ENCODE measurements at places on chromosomes 3 and 15. TPM values are rescaled to one million over a fixed set of nuclear protein-coding genes. Genes with fewer than 3 reads are reported as not detected.

The AMT gene
- total RNA-seq: 5.0 TPM

The AGBL1 gene
- total RNA-seq: 0.14 TPM

The CYP1A2 gene
- not detected for total RNA-seq

GRCh38 chr3:13494463-13495350 is 14.6 kb downstream of the HDAC11 start:
- no peaks in the 10 kb centered on the region for H3K36me3 ChIP-seq
- H3K4me1 ChIP-seq: peaks cover 2% of the 10 kb centered on the region
- H3K4me3 ChIP-seq: no peak overlapping the region
- H3K27me3 ChIP-seq: no peaks in the 10 kb centered on the region
- no peak overlapping the region for H3K27ac ChIP-seq

GRCh38 chr3:105997800-105998526 is 129.2 kb upstream of the CBLB start:
- H3K27ac ChIP-seq: no peak overlapping the region
- DNase-seq: no peak
- peaks cover 10% of the 10 kb centered on the region for H3K4me1 ChIP-seq
- no peaks in the 10 kb centered on the region for H3K27me3 ChIP-seq

DNA sequence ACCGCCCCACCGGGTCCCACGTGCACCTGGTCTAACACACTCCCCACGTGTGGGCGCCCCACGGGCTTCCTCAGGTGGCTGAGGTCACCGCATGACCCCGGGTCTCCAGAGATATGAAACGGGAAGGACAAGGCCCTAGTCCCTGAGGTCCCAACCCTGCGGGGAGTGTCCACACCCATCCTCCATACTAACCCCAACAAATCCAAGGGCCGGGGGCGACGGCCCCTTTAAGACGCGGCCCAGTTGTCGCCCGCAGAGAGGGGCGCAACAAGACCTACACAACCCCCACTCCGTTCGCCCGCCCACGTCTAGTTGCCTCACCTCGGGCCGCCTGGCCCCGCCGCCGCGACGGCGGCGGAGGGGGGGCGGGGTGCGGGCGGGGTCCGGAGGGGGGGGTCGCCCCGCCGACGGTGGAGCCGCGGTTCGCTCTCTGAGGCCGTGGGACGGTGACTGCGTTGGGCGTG is 396 bp downstream of the INO80 start:
- H3K27me3 ChIP-seq: no peaks in the 10 kb centered on the region
- peak overlapping the region; percentile 99 for H3K27ac ChIP-seq
- H3K4me1 ChIP-seq: peaks cover 8% of the 10 kb centered on the region
- peak overlapping the region; percentile 97 for H3K4me3 ChIP-seq
- peak; percentile 60 for DNase-seq
- peaks cover 20% of the 10 kb centered on the region for H3K36me3 ChIP-seq

DNA sequence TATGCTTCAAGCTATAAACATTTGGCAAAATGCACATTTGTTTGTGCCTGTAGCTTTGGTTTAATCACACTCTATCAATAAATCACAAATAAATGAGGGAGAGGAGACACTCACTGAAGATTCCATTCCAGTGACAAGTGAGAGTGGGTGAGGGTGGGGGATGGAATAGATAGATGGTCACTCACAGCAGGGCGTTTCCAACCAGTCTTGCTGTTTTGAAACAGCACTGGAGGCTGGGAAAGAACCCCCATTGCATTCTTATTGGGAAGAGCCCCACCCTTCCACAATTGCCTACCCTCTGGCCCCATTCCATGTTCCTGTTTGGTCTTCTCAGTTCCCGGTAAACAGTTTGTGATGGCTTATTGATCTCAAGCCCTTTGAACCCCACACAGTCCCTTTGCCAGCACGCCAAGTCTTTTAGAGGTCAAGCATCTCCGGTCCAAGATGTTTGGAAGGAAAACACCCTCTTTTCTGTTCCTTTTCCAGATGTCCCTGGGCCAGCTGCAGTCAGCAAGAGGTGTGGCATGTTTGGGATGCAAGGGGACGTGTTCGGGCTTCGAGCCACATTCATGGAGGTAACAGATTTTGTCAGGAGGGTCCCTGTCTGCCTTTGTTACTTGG is 30.7 kb downstream of the LMCD1 start:
- no peak overlapping the region for H3K27ac ChIP-seq
- H3K27me3 ChIP-seq: no peaks in the 10 kb centered on the region
- no peaks in the 10 kb centered on the region for H3K4me1 ChIP-seq
- no peaks in the 10 kb centered on the region for H3K36me3 ChIP-seq
- DNase-seq: no peak
- no peak overlapping the region for H3K4me3 ChIP-seq

GRCh38 chr15:42215913-42216829 is 8.1 kb upstream of the VPS39 start:
- H3K27ac ChIP-seq: no peak overlapping the region
- no peak for DNase-seq
- H3K4me1 ChIP-seq: peaks cover 9% of the 10 kb centered on the region

DNA sequence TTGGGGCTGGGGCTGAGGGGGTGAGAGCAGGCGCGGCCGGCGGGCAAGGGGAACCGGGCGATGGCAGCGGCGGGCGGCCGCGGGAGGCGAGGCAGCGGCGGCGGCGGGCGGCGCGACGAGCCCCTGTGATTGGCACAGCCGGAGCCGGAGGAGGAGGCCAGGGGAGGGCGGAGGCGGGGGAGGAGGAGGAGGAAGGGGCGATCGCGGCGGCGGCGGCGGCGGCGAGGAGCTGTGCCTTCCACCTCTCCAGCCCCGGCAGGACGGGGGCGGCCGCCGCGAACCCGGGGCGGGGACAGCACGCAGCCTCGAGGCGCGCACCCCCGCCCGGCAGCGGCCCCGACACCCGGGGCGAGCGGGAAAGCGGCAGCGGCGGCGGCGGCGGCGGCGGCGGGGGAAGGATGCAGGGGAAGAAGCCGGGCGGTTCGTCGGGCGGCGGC is at the start of gene SLCO3A1:
SLCO3A1 (plus strand) TSS at position 198 of the 437 bp plus-strand sequence.
- H3K4me1 ChIP-seq: peaks cover 58% of the 10 kb centered on the region
- H3K4me3 ChIP-seq: peak within 1 kb of the TSS; percentile 84
- peak within 1 kb of the TSS; percentile 89 for H3K27ac ChIP-seq
- H3K27me3 ChIP-seq: peaks cover 6% of the 10 kb centered on the region
- peaks cover 8% of the 10 kb centered on the region for H3K36me3 ChIP-seq

GRCh38 chr15:77034695-77035489 is 36.0 kb downstream of the TSPAN3 start:
- no peaks in the 10 kb centered on the region for H3K27me3 ChIP-seq
- H3K27ac ChIP-seq: no peak overlapping the region
- DNase-seq: no peak

DNA sequence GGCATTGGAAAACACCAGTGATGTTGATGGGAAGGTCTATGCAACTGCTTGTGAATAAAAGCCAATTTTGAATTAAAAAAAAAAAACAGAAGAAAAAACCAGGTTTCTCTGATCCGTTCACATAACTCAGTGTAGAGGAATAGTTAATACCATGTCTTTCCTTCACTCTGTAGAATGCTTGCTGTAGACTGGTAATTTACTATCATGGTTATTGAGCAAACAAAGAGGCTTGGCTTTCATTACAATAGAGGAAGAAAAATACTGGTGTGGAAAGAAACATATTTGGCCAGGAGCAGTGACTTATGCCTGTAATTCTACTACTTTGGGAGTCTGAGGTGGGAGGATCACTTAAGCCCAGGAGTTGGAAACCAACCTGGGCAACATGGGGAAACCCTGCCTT is 41.1 kb downstream of the GATM start:
- H3K4me3 ChIP-seq: no peak overlapping the region
- DNase-seq: no peak
- H3K27ac ChIP-seq: no peak overlapping the region

DNA sequence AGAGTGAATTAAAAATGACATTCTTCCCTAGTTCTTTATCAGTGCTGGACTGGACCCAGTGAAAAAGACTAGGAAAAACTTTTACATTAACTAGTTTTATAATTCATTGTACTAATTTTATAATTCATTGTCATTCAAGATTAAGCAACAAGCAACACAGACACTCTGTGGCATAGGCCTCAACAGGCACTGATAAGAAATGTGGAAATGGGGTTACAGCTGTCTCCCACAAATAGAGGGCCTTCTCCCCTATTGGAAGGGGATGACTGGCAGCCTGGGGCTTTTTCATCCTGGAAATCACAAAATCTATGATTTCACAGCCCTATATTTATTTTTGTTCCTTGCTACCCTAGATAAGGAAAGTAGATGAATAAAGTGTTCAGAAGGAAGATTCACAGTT is 370.6 kb downstream of the GBE1 start:
- no peaks in the 10 kb centered on the region for H3K27me3 ChIP-seq
- H3K4me1 ChIP-seq: no peaks in the 10 kb centered on the region
- H3K36me3 ChIP-seq: no peaks in the 10 kb centered on the region
- no peak overlapping the region for H3K4me3 ChIP-seq
- no peak overlapping the region for H3K27ac ChIP-seq

DNA sequence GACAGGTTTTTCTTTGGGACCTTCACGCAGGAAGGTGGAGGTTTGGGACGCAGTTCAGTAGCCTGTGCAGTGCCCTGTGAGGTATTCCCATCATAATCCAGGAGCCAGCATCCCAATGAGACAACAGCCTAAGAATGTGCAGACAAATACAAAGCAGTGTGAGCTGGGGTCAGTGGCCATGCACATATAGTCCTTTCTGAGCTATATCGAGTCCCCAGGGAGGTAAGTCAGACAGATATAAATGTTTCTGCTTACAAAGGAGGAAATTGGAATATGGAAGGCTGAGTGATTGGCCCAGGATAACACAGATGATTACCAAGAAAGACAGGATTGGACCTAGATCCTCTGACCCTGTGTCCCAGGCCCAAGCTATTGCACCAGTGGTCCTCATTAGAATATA is 216.6 kb upstream of the TRIM42 start:
- no peak overlapping the region for H3K4me3 ChIP-seq
- no peaks in the 10 kb centered on the region for H3K27me3 ChIP-seq
- H3K36me3 ChIP-seq: no peaks in the 10 kb centered on the region
- DNase-seq: no peak
- H3K4me1 ChIP-seq: no peaks in the 10 kb centered on the region

DNA sequence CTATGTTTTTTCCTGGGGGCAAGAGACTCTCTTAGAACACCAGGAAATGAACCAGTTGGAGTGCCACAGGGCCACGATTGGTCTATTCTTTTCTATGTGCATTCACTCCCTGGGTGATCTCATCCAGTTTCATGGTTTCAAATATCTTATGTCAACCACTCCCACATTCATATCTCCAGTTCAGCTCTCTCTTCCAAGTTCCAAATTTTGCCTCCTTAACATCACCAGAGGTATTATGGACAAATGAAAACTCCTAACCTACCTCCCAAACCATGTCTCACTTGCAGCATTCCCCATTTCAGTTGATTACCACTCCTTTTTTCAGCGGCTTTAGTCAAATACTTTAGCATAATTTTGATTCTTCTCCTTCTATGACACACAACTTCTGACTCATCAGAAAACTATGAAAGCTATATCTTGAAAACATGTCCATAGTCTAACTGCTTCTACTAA is 203.1 kb upstream of the SEMA6D start:
- H3K4me3 ChIP-seq: no peak overlapping the region
- no peak for DNase-seq
- H3K27me3 ChIP-seq: no peaks in the 10 kb centered on the region
- no peak overlapping the region for H3K27ac ChIP-seq
- no peaks in the 10 kb centered on the region for H3K4me1 ChIP-seq

- no peak overlapping the region for H3K4me3 ChIP-seq
- no peaks in the 10 kb centered on the region for H3K4me1 ChIP-seq
- DNase-seq: no peak
- H3K27ac ChIP-seq: no peak overlapping the region
These were observed 142.4 kb downstream of the ZPLD1 start for GRCh38 chr3:102577082-102577789.

GRCh38 chr3:69294014-69294766 is 91.7 kb downstream of the FRMD4B start:
- H3K4me3 ChIP-seq: no peak overlapping the region
- no peaks in the 10 kb centered on the region for H3K36me3 ChIP-seq
- H3K27me3 ChIP-seq: no peaks in the 10 kb centered on the region
- peaks cover 17% of the 10 kb centered on the region for H3K4me1 ChIP-seq

DNA sequence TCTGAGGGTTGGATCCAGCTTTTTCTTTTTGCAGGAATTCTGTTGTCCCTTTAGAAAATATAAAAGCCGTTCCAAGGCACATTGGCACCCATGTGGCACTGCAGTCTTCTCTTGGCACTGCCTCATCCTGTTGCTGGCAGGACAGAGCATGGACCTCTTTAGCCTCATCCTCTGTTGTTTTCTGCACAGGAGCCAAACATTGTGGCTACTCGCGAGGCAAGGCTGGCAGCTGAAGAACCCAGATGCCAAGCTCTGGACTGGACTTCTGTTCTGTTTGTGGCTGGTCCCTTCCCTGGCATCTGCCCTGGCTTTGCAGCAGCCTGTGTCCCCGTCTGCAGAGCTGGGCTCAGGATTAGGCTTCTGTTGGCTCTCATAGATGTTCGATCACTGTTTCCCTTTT is 224.7 kb upstream of the TBC1D5 start:
- no peak overlapping the region for H3K27ac ChIP-seq
- H3K36me3 ChIP-seq: no peaks in the 10 kb centered on the region
- DNase-seq: no peak
- H3K4me3 ChIP-seq: no peak overlapping the region
- H3K4me1 ChIP-seq: peaks cover 11% of the 10 kb centered on the region

DNA sequence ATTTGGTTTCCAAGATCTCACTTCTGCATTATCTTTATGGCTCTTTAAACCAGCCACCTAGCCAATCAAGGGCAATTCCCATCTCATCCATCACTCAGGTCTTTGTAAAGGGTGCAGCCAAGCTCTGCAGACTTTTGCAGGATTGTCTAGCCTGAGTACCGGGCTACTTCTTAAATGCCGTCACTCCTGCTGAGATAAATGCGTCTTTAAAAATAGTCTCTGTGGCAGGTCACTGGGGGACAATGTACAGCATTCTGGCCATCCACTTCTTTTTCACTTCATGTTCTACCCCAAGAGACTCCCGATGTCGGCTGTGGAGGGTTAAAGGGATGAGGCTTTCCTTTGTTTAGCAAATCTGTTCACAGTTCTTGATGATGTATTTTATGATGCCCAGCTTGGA is 194.7 kb downstream of the SV2B start:
- no peak for DNase-seq
- peaks cover 22% of the 10 kb centered on the region for H3K27me3 ChIP-seq
- H3K36me3 ChIP-seq: no peaks in the 10 kb centered on the region
- peaks cover 1% of the 10 kb centered on the region for H3K4me1 ChIP-seq
- H3K4me3 ChIP-seq: no peak overlapping the region

- peak; percentile 34 for DNase-seq
- peaks cover 14% of the 10 kb centered on the region for H3K36me3 ChIP-seq
- H3K27ac ChIP-seq: peak overlapping the region; percentile 99
- peaks cover 69% of the 10 kb centered on the region for H3K4me1 ChIP-seq
These were observed 41.3 kb downstream of the CMTM7 start for GRCh38 chr3:32432711-32433530.

- H3K27ac ChIP-seq: no peak overlapping the region
- peaks cover 6% of the 10 kb centered on the region for H3K27me3 ChIP-seq
- no peak overlapping the region for H3K4me3 ChIP-seq
- DNase-seq: no peak
These were observed 79.9 kb upstream of the HACD2 start for GRCh38 chr3:123664753-123665152.
